ENCODE measurements at places on chromosomes 1 and 21. TPM values are rescaled to one million over a fixed set of nuclear protein-coding genes. Genes with fewer than 3 reads are reported as not detected.

COPA gene
- 75.2 TPM for total RNA-seq

DNA sequence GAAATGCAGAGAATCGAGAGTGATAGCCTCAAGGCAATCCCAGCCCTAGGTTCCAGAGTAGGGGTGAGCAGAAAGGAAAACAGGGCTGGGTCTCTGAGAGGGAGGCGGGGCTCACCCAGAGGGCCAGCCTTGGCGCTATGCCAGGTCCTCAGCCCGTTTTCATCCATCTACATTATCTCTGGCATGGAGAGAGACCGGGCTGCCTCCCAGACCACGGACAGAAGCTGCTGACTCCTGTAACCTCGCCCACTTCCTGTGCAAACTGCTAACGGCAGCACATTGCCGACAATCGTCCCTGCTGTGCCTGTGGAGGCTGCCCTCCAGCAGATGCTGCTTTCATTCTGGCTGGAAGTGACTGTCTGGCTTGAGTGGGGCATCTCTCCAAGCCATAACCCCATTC lies 569.1 kb downstream of the NPHP4 start:
- no peak for DNase-seq

- no peak for DNase-seq
Measured at GRCh38 chr1:37794372-37795339, 1.0 kb downstream of the MANEAL start.

GRCh38 chr1:155840386-155840785 lies 16.6 kb downstream of the GON4L start:
- DNase-seq: no peak

GRCh38 chr1:94651076-94651475 lies 109.5 kb upstream of the F3 start:
- DNase-seq: no peak

TLR5 gene
- 0.80 TPM for total RNA-seq

- DNase-seq: no peak
Measured at GRCh38 chr21:25507522-25507921, 99.8 kb downstream of the MRPL39 start.

GRCh38 chr1:52834798-52835197 lies 7.8 kb upstream of the ZYG11A start:
- DNase-seq: no peak

KCNH1 gene
- total RNA-seq: 0.10 TPM

- no peak for DNase-seq
Measured at GRCh38 chr1:17991996-17992395, 115.6 kb upstream of the IGSF21 start.

HPDL gene
- 1.4 TPM for total RNA-seq

PTGFRN gene
- total RNA-seq: 4.1 TPM

DNA sequence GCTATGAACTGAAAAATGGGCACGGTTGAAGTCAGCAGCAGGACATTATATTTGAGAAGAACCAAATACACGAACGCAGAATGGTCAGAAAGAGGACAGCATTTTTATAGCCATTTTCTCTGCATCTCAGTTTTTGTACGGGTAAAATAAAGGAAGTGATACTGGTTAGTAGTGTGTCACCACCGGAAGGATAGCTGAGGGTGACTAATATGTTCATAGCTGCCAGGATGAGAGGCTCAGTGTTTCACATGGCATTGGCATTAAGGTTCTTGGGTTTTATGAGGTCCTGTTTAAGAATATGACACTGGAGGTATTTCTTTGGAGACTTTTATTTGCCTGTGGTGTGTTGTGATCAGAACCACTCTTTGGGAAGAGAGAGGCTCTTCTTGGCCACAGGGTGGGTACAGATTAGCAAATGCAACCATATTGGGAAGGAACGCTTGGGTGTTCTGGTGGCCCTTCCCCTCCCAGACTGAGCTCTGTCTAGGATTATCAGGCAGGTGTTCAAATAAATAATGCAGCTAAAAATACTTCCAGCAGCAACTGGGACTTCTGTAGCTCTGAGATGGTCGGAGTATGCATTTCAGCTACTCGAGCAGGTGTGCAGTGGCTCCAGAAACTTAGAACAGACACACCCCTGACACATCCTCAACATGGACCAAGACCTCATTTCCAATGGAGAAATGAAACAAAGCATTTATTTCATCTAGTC lies 158.2 kb downstream of the PBX1 start:
- DNase-seq: no peak

DNA sequence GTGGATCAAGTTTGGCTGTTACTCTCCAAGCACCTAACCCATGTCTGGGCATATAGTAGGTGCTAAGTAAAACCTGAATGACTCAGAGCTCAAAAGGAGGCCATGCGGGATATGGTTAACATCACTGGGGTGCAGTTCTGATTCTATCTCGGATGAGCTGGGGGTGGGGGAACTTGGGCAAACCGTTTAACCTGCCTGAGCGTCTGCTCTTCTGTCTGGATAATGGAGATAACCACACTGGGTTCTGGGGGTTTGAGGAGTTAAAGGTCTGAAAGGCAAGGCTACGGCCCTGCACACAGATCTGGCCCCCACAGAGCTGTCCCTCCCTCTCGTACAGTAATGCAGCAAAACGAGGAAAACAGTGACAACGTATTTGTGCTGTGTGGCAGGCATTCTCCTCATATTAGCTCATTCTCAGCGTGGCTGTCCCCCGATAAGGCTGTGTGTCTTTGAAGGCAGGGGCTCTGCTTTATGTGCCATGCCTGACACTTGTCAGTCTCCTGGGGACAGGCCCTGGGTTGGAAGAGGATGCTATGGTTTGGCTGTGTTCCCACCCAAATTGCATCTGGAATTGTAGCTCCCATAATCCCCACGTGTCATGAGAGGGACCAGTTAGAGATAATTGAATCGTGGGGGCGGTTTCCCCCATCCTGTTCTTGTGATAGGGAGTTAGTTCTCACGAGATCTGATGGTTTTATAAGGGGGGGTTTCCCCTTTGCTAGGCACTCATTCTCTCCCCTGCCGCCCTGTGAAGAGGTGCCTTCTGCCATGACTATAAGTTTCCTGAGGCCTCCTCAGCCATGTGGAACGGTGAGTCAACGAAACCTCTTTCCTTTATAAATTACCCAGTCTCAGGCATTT lies 6.8 kb upstream of the ALDH4A1 start:
- DNase-seq: no peak

DNA sequence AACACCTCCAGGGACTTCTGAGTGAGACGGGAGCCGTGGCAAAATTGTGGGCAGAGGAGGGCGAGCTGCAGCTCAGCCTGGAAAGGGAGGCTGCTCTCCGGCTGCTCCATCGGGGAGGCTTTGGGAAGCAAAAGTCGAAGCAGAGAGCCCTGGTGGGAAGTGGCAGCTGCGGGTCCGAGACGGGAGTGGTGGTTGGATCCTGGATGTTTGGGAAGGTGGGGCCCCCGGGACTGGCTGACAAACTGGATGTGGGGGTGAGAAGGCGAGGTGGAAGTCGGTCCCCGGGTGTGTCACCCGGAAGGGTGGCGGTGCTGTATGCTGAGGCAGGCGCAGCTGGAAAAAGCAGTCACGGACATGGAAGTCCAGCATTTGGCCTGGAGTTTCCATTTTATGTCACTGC lies 52.1 kb downstream of the KCNAB2 start:
- peak; percentile 39 for DNase-seq

GRCh38 chr1:35748326-35748725 lies 21.5 kb downstream of the CLSPN start:
- DNase-seq: no peak

DNA sequence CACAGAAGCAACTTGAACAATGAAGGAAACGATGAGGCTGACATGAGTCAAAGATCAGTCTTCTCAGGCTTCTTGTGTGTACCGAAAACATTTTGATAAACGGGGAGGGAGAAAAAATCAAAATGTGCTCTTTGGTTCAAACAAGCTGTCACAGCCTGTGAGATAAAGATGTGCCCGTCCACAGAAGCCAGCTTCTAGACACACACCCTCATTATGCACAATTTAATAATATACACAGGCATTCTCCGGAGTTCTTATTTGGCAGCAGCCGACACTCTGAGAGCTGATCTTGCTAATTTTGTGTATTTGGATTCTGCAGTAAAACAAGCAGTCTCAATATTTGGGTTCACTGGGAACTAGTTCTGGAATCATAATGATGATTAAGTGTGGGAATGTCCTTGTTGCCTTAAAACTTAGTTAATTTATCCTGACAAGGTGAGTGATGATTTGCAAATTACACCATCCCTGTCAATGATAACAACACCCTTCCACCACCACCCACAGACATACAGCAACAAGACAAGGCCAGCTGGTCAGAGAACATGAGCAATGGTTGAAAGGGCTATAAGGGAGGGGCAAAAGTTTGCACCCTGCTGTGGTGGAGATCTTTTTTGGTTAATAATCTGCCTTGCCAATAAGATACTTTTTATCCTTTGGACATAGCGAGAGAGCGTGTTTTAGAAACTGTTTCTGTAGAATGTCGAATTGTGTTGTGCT lies 269.9 kb upstream of the KIAA0040 start:
- no peak for DNase-seq
